CD4-positive, alpha-beta T cell treated with Interleukin-12 subunit alpha and Interleukin-12 subunit beta, for 1 hour (primary cell): ENCODE measurements at places on chromosomes 4 and X.
A peak's percentile ranks its signal among the peaks of the same experiment; 100 is the strongest.

DNA sequence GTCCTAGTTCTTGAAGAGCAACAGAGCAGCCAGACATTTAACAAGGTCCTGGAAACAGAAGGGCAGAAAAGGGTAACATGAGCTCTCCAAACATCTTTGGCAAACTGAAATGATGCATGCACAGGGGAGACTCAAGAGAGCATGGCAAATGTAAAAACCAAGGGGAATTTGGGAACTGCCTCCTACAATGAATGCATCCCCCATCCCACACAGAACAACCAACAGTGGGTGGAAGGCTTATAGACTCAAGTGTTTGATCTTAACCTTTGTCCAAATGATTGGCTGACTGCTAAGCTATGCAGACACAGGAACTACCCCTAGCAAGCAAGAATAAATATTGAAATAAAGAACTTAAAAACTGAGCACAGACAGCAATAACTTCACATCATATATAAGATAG, 74.4 kb downstream of the CENPC start:
- no peak for DNase-seq

- peak; percentile 70 for DNase-seq
Measured at GRCh38 chrX:75155827-75156525, at the start of gene ABCB7. ABCB7 (minus strand) TSS chrX:75156283; CDS start chrX:75156272, 11 bp downstream.

DNA sequence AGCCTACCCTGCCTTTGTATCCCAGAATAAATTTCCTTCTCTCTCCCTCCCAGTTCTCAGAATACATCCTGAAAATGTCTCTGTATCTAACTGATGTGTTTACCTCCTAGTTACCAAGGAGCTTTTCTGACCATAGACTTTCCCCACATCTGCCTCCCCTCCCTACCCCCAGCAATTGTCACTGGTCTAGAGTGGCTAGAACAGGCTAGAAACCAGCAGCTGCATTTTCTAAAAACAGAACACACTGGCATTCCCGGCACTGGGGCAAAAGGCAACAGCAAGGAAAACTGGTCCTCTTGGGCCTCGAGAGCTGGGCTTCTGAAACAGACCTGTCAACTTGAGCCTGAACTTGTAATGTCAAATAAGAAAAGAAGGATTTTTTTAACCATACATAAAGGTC, 16.4 kb downstream of the TASL start:
- DNase-seq = no peak

GRCh38 chr4:41362621-41363383, 106.1 kb downstream of the UCHL1 start:
- DNase-seq = no peak

GRCh38 chrX:115642311-115642710, 81.3 kb downstream of the PLS3 start:
- DNase-seq = no peak

DNA sequence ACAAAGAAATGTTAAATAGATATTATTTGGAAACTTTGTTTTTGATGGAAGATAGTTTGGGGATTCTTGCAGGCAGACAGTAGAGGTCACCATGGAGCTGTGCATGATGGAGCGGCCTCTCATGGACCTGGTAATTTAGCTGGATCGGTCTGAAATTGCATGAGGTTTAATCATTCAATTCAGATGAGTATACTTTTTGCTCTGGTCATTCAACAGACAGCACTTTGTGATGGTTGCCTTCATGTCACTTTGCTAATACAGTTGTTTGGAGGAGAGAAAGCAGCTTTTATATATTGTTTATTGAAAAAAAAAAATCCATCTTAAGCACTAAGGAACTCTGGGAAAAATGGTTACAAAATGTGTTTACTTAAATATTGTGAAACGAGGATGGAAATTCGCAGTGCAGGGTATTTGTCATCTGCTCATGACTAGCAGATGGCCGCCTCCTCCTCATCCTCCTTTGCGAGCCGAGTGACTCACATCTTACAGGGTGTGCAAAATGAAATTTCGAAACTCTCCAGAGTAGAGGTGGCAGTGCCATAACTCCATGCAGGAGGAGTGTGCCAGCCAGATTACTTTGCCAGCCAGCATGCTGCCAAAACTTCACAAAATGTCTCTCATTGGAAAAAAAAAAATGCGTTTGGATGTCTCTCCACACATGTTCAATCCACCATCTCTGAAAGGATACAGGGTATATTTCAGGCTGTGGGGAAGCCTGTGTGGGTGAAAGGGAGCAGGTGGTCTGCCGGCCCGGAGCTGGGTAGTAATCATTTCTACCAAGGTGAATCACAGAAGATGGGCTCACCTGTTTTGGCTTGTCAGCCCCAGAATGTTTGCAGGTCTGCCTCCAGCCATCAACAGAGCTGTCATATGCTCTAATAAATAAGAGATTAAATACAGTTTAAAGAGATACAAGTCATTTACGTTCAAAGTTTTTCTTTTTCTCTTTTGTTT, 314.9 kb upstream of the DIPK2B start:
- peak; percentile 53 for DNase-seq
